ENCODE measurements at places on chromosomes 1 and 21.

DNA sequence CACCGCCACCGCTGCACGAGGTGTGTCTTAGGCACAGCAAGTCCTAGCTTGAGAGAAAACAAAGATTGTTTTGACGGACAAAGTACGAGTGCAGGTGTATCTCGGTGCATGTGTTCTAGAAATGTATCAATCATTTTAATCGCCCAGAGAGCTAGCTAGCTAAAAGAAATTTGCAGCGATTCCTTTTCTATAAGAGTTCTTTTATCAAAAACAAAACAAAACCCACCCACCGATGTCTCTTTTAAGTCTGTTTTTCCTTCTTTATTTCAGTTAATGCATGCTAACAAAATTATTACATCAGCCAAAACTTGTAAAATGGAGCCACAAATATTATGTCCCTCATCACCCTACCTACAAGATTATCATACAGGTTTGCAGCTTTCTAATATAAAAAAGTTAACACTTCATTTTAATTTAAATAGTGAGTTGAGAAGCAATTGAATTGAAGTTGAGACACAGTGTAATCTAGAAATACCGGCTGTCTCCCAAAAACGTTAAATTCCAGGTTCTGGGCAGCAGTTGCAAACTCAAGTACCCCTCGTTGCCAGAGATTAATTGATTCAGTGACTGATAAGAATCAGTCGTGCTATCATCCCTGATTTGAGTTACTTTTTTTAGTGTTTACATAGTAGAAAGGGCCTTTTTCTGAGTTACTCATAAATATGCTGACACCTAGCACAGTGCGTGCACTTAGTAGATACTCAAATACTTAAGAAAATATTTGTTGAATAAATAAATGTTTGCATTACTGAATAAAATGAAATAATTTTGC, 1.5 kb upstream of the SYDE2 start:
- no peak for DNase-seq

DNA sequence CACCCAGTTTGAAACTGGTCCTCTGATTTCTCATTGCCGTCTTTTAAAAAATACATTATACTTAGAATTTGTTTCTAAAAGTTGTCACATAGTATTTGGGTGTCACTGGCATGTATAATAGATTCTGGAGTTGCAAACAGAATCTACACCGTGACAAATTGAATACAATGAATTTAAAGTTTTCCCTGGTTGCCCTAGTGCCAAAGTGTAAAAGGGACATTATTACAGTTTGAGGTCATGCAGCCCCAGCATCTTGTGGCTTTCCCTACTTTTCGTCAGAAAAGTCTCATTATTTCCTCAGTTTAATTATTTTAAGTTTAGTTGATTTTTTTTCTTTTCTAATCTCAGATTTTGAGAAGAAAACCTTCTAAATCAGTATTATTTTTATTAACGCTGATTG, 155.9 kb downstream of the DISP1 start:
- DNase-seq: no peak

DNA sequence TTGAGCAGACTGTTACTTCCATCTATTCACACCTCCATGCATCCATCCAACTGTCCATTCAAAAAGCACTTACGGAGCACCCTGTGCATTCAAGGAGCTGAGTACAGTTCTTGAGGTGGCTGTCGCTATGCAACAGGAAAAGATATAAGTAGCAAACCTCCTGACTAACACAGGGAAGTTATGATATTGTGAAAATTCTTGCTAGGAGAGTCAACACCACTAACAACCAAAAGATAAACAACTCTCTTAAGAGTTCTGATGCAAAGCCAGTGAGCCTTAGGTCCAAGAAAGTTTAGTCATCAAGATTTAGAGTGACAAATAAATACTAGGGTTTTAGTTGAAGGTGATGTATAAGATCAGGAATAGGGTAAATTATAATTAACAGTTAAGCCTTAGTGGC, 44.5 kb upstream of the TRIM45 start:
- DNase-seq: no peak

DNA sequence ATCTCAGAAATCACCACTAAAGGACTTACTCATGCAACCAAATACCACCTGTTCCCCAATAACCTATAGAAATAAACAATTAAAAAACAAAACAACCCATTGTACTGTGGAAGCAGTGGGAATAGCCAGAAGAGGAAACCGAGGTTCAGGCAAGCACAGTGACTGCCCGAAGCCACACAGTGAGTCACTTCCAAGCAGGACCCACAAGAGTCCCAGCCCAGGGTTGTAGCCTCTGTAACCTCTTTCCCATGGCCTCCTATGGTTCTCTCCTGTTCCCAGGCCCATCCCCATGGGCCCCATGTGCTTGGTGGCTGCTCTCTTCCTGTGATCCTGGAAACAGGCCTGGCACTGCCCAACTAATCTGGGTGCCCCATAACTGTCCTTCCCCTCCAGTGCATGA, 29.0 kb upstream of the HTR1D start:
- no peak for DNase-seq

GRCh38 chr1:109242387-109242786, 7.0 kb upstream of the CELSR2 start:
- no peak for DNase-seq

DNA sequence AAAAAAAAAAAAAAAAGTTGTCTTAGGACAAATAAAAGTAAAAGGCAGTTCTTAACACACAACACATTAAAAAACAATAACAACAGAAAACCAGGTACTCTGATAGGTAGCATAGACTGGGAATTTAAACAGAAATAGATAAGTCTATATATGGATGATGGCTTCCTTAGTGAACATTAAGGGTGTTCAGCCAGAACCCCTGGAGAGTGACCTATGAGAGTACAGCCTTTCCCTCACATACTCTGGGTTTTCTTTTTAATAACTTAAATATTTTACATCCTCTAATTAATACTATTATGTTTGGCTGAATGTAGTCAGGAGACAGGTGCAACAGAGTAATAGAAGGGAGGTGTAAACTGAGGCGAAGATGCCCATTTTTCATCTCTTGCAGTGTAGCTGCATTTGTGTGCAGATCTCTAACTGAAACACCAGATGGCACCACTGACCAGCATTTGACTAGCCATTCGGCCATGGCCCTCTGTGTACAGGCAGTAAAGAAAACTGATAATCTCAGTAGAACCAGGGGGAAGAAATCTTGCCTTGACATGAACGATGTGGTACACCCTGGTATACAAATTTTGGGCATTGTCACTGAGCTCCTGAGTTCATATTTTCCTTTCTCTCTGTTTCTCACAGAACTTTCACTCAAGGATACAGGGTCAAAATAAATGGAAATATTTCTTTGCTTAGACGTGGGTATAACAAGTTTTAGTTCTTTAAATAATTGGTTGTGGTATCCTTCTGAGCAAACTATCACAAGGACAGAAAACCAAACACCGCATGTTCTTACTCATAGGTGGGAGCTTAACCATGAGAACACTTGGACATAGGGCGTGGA, 7.6 kb downstream of the TTF2 start:
- DNase-seq: peak; percentile 24

- no peak for DNase-seq
These were observed 122.7 kb downstream of the GABPA start for GRCh38 chr21:25857308-25858074.

- no peak for DNase-seq
These were observed 22.5 kb downstream of the MMEL1 start for GRCh38 chr1:2610036-2610959.

- DNase-seq: no peak
These were observed 52.2 kb downstream of the TRAF5 start for GRCh38 chr1:211378844-211379243.

GRCh38 chr1:96039910-96040309, 681.7 kb upstream of the PTBP2 start:
- DNase-seq: no peak

GRCh38 chr1:37306461-37306860, 167.9 kb upstream of the ZC3H12A start:
- no peak for DNase-seq

GRCh38 chr21:17003258-17003615, 509.6 kb upstream of the CXADR start:
- no peak for DNase-seq

GRCh38 chr1:3494321-3495308, 40.1 kb downstream of the ARHGEF16 start:
- no peak for DNase-seq

GRCh38 chr1:150692720-150693119, 4.2 kb downstream of the GOLPH3L start:
- no peak for DNase-seq

DNA sequence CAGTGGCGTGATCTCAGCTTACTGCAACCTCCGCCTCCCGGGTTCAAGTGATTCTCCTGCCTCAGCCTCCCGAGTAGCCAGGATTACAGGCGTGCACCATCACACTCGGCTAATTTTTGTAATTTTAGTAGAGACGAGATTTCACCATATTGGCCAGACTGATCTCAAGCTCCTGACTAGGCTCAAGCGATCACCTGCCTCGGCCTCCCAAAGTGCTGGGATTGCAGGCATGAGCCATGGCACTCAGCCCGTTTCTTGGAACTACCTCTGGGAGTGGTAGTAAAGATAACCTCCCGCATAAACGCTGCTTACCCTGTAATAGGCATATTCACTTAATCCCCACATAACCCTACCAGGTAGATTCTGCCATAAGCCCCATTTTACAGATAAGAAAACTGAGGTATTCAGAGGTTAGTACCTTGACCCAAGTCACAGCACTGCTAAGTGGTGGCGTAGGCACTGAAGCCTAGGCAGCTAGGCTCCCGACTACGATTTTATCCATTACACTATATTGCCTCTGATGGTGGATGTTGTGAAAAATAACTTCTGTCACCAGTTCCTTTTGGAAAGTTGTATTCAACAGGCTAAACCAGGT, 143.8 kb downstream of the SDCCAG8 start:
- no peak for DNase-seq

GRCh38 chr1:209621286-209621685, 30.9 kb downstream of the LAMB3 start:
- no peak for DNase-seq

- no peak for DNase-seq
These were observed 11.0 kb downstream of the SUSD4 start for GRCh38 chr1:223352944-223353343.

DNA sequence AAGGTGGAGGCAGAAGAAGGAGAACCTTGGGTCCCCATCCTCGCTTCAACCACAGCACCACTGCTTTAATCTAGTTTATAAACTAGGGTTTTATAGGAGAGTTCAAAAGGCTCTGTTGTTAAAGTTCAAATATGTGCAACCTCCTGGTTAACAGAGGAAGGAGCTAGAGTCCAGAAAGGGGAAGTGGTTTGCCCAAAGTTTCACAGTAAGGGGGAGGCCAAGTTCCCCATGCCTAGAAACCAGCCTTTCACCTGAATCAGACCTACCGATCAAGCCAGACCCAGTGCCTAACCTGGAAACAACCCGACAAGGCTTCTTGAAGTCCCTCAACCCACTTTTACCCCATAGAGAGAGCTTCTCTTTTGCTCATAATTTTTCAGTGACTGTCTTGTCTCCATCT, 106.5 kb downstream of the PLPP3 start:
- no peak for DNase-seq

- DNase-seq: no peak
These were observed 97.0 kb downstream of the MT1HL1 start for GRCh38 chr1:236907205-236907604.

- no peak for DNase-seq
These were observed 37.7 kb downstream of the LHX8 start for GRCh38 chr1:75171876-75172275.

- DNase-seq: no peak
These were observed 71.0 kb downstream of the PDE9A start for GRCh38 chr21:42724226-42724920.

GRCh38 chr1:181595234-181595633, 111.9 kb downstream of the CACNA1E start:
- no peak for DNase-seq

GRCh38 chr1:53665996-53666395, 73.0 kb downstream of the GLIS1 start:
- no peak for DNase-seq

- no peak for DNase-seq
These were observed 2.9 kb downstream of the TNFAIP8L2 start for GRCh38 chr1:151159373-151159772.

- no peak for DNase-seq
These were observed 29.6 kb upstream of the SLAMF9 start for GRCh38 chr1:159983681-159984080.

- DNase-seq: no peak
These were observed 31.9 kb upstream of the UTS2 start for GRCh38 chr1:7884757-7885156.

DNA sequence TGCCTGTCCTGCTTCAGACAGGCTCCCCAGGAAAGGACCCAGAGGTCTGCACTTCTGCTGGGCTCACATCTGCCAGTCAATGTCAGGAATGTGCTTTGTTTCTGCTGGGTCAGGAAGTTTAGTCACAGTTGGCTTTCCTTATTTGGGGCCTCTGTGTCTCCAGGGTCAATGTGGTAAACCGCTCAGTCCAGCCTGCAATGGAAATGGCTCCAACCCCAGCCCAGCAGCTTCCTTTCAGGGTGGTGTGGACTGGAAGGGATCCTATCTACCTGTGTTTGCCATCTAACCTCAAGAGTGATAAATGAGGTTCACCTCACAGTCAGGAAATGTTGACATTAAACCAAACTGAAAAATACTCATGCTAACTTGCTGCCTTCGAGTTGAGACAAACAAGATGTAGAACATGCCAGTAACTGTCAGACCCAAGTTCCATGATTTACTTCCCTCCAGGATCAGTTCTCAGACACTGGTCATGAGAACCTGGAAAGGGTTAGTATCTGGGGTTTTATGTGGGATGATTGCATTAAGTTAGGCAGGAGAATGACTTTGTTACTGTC, 20.3 kb downstream of the ENO1 start:
- no peak for DNase-seq

DNA sequence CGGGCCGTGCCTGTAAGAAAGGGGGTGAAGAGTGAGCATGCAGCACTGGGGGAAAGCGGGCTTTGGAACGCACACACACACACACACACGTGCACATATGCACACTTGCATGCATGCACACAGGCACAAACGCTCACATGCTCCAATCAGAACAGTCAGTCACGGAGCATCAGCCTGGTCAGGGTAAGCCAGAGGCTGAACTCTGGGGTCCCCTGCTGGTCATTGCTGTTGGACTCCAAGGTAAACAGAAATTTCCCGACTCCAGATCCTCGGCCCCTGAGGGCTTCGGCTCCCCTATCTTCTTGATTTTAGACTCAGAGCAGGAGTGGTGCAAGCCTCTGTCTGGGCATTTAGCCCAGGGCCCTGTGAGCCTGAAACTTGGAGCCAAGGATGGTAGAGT, 54.2 kb downstream of the SYT2 start:
- no peak for DNase-seq

DNA sequence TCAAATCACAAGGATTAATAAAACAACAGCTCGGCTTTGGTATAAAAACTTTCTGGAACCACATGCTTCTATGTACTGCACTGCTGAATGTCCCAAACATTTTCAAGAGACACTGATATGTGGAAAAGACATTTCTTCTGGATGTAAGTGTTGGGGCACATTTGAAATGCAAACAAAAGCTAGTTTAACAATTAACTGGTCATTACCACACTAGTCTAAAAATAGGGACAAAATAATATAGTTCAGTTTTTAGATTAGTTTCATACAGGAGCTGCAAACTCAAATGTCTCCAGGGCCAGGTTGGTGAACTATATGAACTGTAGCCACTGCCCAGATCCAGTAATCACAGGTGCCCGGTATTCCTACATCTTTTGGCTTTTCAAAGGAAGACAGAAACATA, 3.2 kb downstream of the IL23R start:
- no peak for DNase-seq

GRCh38 chr1:8343464-8344001, 25.6 kb downstream of the SLC45A1 start:
- no peak for DNase-seq

Data from stimulated activated CD4-positive, alpha-beta T cell treated with anti-CD3 and anti-CD28 coated beads, Interleukin-4, amount 100 ng/mL, for 4 hours (primary cell).